Activated T-cell treated with anti-CD3 and anti-CD28 coated beads for 4 hours (primary cell): ENCODE measurements at places on chromosomes 11 and 22.

DNA sequence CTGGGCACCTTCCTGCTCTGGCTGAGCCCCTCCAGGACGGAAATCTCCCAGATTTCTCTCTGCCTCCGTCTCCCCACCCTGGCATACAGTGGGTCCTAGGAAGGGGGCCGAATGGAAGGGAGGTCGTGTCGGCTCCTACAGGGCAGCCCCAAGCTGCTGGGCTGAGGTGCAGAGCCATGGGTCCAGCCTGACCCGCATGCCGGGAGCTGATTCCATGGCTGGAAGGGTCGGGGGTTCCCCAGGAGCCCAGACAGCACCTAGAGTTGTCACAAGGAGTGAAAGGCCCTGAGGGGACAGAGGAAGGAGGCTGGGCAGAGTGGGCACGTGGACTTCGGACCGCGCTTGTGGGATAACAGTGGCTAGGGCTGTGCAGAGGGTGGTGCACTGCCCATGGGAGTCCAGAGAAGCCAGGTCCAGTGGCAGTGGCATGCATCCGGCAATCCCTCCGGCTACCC, 16.5 kb downstream of the CCND1 start:
- DNase-seq = no peak

- no peak for DNase-seq
Observed at GRCh38 chr11:131616481-131617140, 246.2 kb downstream of the NTM start.

GRCh38 chr11:28400331-28401100, 292.3 kb downstream of the METTL15 start:
- DNase-seq = no peak

DNA sequence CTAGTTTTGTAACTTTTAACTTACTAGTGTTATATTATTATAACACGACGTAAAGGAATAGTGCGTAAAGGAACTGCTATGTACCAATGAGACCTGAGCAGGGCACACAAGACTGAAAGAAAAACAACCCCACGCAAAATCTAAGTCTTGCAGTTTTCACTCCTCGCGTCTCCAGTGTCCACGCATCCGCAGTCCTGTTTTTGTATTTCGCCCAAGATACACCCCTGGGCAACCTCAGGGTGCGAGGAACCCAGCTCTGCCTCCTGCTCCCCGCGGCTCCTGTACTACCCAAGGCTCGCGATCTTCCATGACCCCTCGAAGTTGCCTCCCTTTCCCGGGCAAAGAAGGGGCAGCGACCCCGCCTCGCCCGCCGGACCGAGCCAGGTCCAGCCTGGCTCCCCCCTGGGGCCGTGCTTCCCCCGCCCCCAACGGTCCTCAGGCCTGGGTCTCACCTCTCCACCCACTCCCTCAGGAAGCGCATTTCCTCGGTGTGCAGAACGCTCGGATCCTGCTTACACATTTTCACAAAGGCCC, 393 bp downstream of the ST13 start:
- no peak for DNase-seq

DNA sequence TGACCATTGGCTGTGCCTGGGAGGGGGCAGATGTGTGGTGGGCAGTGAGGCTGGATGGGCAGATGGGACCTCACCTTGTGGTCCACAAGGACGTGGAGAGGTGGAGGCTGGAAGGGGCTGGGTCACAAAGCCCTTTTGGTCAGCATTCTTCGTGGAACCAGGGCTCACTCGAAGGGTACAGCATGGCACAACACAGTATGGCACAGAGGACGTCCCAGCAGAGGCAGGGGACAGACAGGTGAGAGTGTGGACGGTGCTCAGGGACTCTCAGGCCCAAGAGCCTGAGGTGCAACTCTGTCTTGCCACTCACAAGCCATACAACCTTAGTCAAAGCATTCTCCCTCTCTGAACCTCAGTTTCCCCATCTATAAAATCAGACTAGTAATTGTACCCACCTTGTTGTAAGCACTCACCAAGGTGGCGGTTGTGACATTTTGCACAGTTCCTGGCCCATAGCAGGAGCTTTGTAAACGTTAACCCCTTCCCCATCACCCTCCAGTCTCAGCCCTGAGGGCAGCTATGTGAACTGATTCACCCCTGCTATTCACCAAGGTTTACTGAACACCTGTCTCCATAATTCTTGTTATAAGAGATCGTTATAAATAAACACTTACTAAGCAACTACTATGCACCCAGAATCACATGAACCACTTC, 11.6 kb upstream of the TSKU start:
- no peak for DNase-seq

- DNase-seq = no peak
Observed at GRCh38 chr11:27717801-27718229, 17.6 kb upstream of the BDNF start.

GRCh38 chr11:4826425-4826824, 5.3 kb downstream of the OR51F2 start:
- no peak for DNase-seq

DNA sequence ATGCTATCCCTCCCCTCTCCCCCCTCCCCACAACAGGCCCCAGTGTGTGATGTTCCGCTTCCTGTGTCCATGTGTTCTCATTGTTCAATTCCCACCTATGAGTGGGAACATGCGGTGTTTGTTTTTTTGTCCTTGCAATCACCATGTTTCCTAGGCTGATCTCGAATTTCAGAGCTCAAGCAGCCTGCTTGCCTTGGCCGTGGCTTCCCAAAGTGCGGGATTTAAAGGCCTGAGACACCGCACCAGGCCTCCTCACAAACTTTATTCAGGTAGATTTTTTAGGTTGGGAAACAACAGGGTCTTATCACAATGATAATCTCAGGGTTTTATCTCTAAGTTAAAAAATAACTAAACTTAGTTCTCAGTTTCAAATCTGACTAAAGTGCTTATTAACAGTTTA, 125.4 kb downstream of the LUZP2 start:
- DNase-seq = no peak

GRCh38 chr11:33642461-33643166, 58.0 kb downstream of the C11orf91 start:
- DNase-seq = no peak

DNA sequence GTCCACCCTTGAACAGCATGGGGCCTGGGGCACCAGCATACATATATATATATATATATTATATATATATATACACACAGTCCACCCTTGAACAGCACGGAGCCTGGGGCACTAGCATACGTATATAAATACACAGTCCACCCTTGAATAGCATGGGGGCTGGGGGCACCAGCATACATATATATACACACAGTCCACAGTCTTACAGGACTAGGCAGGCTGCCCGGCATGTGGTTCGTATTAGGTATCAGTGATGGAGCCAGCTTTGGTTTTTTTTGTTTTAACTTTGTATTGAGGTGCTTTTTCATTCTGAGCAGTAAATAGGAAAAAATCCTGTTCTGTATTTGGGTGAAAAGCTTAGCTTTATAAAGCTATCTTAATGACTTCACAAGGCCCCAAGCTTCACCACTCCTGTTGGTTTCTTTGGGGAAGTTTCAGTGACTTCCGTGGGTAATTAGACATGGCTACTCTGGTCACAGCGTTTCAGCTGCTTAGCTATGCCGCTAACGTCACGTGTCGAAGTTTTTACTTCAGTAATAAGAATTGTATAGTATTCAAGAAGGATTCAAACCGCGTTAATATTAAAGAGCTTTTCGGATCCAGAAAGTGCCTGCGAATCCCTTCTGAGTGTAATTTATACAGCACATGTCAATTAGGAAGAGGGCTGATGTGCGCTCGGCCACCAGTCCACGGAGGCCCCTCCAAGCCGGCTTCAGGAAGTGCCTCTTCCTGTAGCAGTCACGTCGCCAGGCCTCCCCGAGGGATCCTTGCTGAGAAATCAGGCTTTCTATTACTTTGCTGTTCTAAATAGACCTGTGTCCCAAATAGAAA, 179.7 kb downstream of the TBC1D22A start:
- DNase-seq = no peak

- DNase-seq = no peak
Observed at GRCh38 chr11:77179048-77179447, 51.0 kb downstream of the MYO7A start.

GRCh38 chr11:3666023-3666530, 5.1 kb downstream of the CHRNA10 start:
- no peak for DNase-seq

GRCh38 chr22:26897384-26897783, 240.0 kb downstream of the MIAT start:
- no peak for DNase-seq

DNA sequence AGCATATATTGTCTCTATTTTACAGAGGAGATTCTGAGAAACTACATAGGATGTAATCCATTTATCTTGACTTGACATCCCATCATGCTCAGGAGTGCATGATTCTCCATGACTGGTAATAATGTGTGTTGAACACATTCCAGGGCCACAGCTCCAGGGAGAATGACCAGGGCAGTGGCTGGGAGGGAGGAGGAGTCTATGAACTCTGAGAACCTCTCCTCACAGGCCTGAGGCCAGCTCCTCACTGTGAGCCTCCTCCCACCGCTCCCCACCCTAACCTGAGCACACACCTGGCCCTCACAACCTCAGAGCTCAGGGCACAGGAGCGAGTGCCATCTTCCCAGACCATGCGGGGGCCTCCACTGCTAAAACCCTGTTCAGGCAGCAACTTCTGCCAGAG, 8.0 kb upstream of the ACRV1 start:
- no peak for DNase-seq

DNA sequence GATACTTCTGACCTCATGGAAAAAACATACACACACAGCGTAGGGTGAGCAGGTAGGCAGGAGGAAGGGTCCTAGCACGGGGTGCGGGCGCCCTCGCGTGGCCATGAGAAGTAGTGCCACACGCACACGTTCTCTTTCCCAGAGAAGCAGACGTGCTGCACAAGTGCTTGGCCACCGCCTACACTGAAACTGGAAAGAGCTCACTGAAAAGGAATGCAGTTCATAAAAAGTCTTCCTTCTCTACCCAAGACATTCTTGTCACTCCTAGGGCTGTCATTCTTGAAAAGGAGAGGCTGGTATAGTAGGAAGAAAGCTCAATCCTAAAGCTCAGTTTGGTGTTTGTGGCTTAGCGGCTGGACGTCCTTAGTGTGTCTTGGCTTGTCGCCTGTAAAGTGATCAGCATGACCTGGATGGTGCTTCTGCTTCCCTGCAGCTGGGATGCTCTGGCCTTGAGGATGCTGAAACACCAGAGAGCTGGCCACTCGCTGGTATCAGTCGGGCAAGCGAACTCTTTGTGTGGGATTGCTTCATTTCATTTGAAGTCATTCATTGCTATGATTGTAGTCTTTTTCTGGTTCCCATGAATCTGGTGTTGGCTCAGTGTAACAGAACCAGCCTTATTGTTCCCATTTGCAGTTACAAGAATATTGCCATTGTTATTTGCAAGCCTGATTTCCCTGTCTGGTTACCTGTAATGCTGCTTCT, 303.8 kb downstream of the NTM start:
- DNase-seq = no peak

GRCh38 chr22:20228055-20228938, 39.8 kb downstream of the RTN4R start:
- DNase-seq = no peak

DNA sequence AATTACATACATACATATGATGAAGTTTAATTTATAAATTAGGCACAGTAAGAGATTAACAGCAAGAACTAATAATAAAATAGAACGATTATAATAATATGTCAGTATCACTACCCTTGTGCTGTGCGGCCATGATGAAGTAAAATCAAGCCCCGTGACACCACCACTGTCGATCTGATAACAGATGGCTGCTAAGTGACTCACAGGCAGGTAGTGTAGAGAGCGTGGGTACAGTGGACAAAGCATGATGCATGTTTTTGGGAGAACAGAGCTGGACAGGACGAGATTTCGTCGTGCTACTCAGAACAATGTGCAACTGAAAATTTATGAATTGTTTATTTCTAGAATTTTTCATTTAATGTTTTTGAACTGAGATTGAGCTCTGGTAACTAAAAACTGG, 108.4 kb upstream of the TIMP3 start:
- no peak for DNase-seq

- DNase-seq = no peak
Observed at GRCh38 chr22:29580200-29580810, 608 bp downstream of the NIPSNAP1 start.

DNA sequence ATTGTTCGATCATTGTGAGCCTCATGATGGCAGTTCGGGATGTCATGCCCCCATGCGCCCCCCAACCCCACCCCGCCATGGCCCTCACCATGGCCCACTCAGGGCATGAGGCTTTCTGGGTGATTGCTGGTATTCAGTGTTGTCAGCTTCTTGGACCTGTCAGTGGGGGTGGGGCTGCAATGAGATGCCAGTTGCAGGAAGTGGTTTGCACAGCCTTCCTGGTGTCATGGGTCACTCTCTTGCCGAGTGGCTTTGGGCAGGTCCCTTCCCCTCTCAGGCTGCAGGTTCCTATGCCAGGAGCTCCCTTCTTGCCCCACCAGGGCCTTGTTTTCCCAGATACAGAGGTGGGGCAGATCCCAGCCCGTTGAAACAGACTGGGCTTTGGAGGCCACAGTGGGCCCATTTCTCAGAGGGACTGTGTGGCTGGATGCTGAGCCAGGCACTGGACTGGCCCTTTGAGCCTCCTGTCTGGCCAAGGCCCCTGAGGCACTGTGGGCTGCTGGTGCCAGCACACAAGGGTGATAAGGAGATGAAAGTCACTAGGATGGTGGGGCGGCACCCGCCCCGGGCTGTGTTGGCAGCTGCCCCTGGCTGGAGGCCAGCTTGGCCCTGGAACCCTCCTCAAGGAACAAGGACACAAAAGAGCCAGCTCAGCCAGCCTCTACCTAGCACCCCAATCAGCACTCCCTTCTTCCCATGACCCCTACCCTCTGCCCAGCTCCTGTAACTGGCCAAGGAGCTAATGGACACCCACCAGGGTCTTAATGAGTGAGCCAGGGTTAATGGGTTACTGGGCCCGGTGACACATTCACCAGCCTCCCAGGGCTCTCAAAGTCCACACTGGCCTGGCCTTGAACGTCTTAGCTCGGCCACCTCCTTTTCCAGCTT, 1.5 kb upstream of the GGT1 start:
- DNase-seq = no peak

- no peak for DNase-seq
Observed at GRCh38 chr11:95961758-95962157, 37.9 kb upstream of the MTMR2 start.

DNA sequence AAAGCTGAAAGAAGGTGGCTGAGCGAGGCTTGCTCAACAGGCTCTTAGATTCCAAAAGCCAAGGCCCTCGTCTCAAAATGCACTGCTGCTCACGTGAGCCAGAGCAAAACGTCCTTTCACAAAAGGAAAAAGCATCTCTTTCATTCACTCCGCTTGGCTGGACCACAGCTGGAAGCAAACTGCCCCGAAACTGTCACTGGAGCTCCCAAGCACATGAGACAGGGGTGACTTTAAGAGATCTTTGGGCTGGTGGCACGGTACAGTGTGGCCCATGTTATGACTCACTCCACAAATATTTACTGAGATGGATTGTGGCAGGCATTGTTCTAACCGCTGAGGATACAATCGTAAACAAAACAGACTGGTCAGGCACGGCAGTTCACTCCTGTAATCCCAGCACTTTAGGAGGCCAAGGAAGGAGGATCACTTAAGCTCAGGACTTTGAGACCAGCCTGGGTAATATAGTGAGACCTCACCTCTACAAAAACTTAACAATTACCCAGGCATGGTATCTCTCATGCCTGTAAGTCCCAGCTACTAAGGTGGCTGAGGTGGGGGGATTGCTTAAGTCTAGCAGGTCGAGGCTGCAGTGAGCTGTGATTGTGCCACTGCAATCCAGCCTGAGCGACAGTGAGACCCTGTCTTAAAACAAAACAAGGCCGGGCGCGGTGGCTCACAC, 3.6 kb downstream of the PLA2G6 start:
- no peak for DNase-seq
